ENCODE measurements at places on chromosomes 6 and 20.

GRCh38 chr20:60986506-60987156 is 265.4 kb upstream of the CDH4 start:
- DNase-seq, result no peak

DNA sequence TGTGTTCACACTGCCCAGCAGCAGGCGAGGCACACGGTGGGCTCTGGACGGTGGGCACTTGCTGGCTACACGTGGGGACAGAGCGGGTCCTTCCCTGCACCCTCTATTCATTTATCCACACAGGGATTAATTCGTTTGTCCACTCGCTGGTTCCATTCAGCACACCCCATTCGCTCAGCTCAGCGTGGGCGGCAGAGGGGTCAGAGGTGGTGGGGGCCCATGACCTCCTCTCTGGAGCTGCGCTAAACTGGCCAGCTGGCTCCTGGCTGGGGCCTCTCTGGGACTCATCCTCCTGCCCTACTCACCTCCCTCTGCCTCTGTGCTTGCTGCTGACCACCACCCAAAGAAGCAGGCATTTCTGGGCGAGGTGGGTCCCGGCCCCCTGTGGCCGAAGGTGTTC is 21.4 kb upstream of the RBBP8NL start:
- no peak for DNase-seq

DNA sequence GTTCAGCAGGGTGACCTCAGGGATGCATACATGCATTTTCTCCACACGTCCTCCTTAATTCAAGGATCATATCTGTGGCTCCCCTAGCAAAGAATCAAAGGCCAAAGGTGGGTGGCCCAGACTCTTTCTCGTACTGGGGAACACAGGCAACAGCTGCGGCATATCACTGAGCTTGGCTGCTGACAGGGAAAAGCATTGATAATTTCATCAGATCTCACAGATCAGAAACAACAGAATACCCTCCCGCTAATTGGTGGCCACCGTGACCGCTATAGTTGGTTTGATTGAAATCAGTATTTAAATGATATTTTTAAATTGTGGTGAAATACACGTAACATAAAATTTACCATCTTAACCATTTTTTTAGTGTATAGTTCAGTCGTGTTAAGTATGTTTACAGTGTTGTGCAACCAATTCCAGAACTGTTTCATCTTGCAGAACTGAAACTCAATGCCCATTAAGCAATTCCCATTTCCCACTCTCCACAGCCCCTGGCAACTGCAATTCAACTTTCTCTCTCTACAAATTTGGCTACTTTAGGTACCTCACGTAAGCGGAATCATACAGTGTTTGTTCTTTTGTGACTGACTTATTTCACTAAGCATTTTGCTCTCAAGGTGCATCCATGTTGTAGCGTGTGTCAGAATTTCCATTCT is 74.7 kb upstream of the TMEM170B start:
- no peak for DNase-seq

GRCh38 chr6:46175446-46175845 is 4.7 kb upstream of the ENPP5 start:
- DNase-seq, result no peak

- DNase-seq, result no peak
Observed at GRCh38 chr20:4722571-4722970, 862 bp downstream of the PRND start.

GRCh38 chr20:36562724-36563123 is 10.7 kb upstream of the TGIF2 start:
- DNase-seq, result no peak

DNA sequence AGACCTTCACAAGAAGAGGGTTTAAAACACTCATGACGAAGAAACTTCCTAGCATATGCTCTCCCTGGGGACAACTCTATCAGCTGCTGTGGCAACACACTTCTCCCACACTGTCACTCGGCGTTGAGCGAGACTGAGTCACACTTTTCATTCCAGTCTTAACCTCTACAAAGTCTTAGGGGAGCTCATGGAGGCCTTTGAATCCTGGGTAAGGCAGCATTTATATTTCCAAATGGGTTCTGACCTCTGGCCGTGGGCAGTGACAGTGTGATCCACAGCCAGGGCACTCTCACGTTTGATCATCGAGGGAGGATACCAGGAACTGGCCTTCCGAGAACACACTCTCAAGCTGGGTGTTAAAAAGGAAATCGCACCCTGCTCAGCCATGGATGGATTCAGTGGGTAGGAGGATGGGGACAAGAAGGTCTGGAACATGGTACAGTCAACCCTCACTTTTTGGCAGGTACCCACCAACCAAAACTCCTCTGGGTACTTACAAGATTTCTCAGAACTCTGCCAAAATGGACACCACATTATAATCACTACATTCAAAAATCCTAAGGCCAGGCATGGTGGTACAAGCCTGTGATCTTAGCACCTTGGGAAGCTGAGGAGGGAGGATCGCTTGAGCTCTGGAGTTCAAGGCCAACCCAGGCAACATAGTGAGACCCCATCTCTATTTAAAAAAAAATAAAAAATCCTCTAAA is 19.6 kb downstream of the RRBP1 start:
- DNase-seq, result no peak
